CD14-positive monocyte (primary cell): ENCODE measurements at places on chromosomes 4 and X.

DNA sequence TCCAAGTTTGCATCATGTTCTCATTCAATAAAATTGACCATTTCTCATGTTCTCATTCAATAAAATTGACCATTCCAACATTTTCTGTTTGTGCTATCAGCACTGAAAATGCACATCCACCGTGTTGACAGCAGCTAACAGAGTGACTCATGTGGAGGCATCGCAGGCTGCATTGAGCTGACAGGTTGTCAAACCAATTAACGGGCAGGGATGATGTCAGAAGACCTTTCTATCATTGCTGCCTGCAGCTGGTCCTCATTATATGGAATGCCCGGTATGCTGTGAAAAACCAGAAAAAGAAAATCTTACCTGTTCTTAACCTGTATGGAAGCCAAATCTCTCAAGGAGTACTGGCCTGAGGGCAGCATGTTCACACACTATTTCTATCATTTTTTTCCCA is 202.0 kb downstream of the SMIM20 start:
- no peak for DNase-seq

DNA sequence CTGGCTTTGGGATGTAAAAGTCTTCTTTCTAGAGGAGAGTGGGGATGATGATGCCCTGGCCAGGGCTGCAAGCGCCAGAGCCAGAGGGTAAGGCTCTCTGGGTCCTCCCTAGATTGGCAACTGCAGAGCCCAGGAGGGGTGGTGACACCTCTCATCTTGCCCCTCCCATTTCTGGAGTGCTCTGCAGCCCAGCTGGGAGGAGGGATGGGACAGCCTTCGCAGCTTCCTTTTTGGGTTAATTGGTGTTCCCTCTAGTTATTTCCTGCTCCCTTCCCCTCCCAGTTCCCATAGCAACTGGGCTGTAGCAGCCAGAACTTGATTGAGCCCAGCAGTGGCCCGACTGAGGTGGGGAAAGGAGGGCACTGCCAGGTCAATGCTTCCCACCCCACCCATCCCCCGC is 19.2 kb downstream of the NALF2 start:
- DNase-seq = no peak

DNA sequence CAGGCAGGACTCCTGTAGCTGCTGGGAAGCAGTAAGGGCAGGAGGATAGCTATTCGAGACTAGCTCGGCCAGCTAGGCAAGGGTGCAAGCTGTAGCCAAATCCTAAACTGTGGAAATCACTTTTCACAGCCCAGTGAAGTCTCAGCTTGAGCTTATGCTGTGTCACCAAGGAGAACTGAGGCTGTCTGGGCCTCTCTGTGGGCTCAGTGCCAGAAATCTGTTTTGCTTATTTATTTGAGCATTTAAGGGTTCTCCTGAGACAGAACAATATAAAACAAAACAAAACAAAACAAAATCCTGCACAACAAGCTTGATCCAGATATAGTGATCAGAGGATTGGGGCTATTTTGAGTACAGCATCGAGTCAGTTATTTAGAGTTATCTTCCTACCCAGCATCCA is 97.5 kb downstream of the FANCB start:
- DNase-seq = no peak

GRCh38 chr4:43352859-43353258 is 460.3 kb downstream of the GRXCR1 start:
- DNase-seq = no peak
